ENCODE measurements at places on chromosomes 12 and 14. TPM values are rescaled to one million over a fixed set of nuclear protein-coding genes. Genes with fewer than 3 reads are reported as not detected.

Gene WSCD2
- not detected for total RNA-seq

Gene DEGS2
- 0.05 TPM for total RNA-seq

Gene LTBR
- total RNA-seq = not detected

Gene EVL
- total RNA-seq = 863 TPM

DNA sequence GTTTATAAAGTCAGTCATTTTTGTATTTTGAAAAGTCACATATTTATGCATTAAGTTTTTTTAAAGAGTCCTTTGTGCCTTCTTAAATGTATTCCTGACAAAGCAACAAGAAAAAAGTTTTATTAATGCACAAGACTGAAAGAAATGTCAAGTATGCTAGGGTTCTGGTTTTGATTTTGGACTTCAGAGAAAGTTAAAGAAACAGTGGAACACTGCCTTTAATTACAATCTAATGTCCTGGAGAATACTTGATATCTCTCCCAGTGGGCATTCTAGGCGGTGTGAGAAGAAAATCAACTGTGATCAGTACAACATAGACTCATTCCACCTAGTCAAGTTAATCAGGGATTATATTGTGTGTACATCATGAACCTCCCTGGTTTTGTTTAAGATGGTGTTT lies 49.9 kb downstream of the PRICKLE1 start:
- DNase-seq = no peak

- no peak for DNase-seq
Observed at GRCh38 chr14:61887628-61888027, 125.4 kb downstream of the SNAPC1 start.

GRCh38 chr12:46722394-46723185 lies 103.2 kb downstream of the SLC38A4 start:
- DNase-seq = no peak

GRCh38 chr14:76502638-76503037 lies 126.7 kb downstream of the ESRRB start:
- no peak for DNase-seq

DNA sequence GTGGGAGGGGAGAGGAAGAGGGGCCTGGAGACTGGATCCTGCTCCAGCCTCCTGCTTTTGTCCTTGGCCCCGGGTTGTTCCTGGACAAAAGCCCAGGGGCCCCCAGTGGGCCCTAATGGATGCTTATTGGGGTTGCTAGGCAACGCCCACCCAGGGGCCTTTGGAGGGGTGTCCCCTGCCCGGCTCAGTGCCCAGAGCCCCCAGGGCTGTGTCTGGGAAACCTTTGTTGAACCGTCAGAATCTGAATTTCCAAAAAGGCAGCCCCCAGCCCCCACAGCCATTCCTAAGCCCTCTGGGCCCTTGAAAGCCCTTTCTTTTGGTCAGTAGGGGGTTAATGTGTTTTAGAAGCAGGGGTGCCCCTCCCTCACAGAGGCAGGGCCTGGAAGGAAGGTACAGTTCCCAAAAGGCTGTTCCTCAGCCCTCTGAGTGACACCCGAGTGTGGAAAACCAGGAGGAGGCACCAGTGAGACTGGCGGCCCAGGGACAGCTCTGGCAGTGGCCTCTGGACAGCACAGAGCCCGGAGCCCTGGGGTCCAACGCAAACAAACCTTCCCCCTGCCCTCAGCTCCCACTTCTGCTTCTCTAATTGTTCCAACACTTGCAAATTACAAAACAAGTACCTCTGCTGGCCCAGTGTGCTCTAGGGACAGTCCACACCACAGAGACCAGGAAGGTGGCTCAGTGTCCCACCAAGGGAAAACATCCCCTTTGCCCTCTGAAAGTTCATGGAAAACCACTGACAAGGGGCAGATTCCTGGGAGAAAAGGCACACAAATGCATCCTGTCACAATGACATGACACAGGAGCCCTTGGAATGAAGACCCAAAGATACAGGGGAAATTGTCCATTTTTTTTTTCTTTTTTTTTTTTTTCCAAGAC lies 19.4 kb downstream of the HHIPL1 start:
- no peak for DNase-seq

- DNase-seq = no peak
Observed at GRCh38 chr14:44963775-44964380, 1.9 kb downstream of the TOGARAM1 start.

GRCh38 chr12:31321186-31321896 lies 4.6 kb downstream of the SINHCAF start:
- no peak for DNase-seq

- DNase-seq = peak; percentile 70
Observed at GRCh38 chr14:106831322-106831720, 1304.9 kb downstream of the TMEM121 start.

DNA sequence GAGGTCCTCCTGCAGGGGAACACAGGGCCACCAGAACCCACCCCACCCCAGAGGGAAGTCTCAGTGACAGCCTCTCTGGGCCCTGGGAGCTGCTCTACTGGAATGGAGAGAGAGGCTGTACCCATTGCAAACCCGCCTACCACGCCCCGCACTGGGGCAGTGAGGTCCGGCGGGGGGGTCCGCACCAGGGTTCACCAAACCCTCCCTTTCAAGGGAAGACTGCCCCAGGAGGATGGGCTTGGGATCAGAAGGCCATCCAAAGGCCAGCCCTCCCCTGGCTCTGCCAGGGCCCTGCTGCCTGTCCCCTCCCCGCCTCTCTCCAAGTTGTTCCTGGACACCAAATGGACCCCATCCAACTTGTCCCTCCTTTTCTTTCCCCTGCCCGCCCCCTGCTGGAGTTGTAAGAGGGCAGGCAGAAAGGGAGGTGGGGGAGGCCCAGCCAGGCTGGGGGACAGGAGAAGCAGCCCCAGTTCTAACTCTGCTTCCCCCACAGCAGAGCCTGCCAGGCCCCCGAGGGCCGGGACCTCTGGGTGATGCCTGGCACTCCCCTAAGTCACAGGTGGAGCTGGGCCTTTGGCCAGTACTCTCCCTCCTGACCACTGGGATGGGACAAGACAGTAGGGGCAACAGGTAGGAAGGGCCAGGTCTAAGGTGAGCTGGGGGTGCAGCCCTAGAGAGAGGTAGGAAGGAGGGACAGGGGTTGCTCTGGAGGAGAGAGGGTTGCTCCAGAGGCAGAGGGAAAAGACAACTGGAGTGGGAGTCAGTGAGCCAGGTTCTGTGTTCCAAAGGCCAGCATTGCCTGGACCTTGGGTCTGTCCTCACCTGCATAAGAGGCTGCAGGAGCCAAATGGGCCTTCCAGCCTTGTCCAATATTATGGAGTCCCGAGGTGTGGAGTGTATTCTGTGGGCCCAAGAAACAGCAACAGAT lies 3.2 kb upstream of the DIO3 start:
- DNase-seq = no peak

- DNase-seq = no peak
Observed at GRCh38 chr12:131167334-131167733, 213.6 kb downstream of the ADGRD1 start.

DNA sequence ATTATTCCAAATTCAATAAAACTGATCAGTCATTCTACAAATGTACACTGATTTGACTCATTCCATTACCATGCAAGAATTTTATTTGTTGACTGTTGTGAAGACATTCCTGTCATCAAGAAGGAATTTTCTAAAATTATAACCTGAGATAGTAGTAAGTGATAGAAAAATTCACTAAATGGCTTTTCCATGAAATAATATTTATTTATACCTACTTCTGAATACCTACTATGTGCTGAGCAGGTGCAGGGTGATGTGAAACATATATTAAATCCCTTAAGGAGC lies 841.7 kb downstream of the NRXN3 start:
- no peak for DNase-seq

DNA sequence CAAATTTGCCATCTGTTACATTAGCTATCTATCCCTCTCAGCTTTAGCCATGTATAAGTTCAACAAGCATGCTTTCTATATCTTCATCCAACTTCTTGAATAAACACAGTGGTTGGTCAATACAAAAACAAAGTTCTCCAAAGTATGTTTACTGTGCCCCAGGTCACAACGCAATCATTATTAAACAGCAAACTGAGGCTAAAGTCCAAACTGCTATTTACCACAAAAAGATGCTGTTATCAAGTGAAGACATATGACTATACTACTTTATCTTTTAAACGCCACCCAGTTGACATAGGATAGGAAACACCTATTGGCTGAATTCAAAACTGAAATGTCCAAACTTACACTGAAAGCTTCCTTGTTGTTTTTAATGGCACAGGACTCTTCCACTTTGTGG lies 11.7 kb downstream of the ZCCHC8 start:
- DNase-seq = no peak

- DNase-seq = no peak
Observed at GRCh38 chr14:71588576-71589215, 343.5 kb upstream of the RGS6 start.

DNA sequence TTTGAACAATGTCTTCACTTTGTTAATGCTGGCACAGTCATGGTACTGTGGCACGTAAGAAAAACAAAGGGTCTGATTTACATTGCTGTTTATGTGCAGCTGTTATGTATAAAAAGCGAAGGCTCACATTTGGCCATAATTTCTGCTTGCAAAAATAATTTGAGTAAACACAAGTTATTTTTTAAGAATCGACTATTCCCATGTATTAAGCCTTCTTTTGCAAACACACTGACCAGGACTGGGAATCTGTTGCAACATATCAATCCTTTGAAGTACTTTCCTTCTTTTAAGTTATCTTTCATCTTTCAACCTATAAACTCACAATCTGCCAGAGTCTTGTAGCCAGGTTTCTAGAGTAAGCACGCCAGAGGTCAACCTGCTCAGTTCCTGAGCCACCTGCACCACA lies 145.4 kb upstream of the BMP4 start:
- DNase-seq = no peak

DNA sequence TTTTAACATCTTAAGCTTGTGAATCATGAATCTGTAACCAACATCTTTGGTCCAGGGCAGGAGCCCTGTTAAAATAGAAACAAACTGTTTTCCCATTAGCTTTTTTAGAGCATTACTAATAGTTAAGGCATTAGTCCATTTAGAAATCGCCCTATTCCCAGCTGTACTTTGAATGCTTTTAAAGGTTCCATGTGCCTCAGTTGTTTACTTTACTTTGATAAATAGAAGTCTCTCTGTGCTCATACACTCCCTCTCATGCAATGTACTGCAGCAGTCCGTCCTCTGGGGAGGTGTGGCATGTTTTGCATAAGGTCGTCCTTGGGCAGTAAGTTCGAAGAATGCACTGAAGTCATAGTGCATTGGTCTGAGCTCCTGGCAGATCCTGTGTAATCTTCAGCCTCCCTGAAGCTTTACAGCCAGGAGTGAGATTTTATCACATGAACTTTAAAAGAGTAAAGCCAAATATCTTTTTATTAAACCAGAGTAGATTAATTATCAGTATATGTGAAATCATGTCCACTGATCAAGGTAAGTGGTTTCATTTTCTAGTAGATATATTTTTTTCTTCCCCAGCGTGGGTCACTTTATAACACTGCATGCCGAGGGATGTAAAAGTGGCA lies 134.7 kb downstream of the FGD4 start:
- no peak for DNase-seq

- DNase-seq = peak; percentile 96
Observed at GRCh38 chr12:124906606-124907261, 7.7 kb downstream of the UBC start.

DNA sequence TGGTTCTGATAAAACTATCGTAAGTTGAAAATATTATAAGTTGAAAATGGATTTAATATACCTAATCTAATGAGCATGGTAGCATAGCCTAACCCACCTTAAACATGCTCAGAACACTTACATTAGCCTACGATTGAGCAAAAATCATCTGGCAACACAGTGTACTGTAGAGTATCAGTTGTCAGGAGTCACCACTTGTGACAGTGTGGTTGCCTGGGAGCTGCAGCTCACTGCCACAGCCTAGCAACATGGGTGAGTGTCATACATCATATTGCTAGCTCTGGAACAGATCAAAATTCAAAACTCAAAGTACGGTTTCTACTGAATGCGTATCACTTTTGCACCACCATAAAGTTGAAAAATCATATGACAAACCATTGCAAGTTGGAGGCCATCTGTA lies 203.5 kb downstream of the ATXN7L3B start:
- no peak for DNase-seq

All from activated CD8-positive, alpha-beta T cell treated with anti-CD3 and anti-CD28 coated beads, Interleukin-2, amount 10 ng/mL, durations not matched to agents 7 days and 5 days (primary cell).